ENCODE measurements at places on chromosomes 3 and 15.

GRCh38 chr3:74139648-74140047 is 474.8 kb downstream of the CNTN3 start:
- DNase-seq, result no peak

- DNase-seq, result no peak
Observed at GRCh38 chr3:153192327-153192726, 30.3 kb downstream of the RAP2B start.

DNA sequence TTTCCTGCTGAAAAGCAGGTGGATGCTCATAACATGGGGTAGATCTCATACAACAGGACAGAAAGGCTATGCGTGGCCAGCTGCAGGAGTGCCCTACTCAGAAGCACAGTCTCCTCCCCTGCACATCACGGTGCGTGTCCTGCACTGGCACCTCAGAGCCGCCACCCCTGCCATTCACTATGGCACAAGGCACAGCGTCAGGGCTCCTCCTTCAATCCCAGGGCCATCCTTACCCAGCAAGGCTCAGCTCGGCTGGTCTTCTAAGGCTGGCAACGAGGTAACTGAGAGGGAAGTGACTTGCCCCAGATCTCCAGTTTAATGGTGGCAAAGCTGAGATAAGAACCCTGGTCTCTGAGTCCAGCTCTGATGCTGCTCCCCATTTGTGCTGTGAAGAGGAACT is 97.1 kb downstream of the CPN2 start:
- no peak for DNase-seq

GRCh38 chr3:170257145-170257544 is 34.9 kb downstream of the PRKCI start:
- DNase-seq, result no peak

GRCh38 chr3:105278688-105279087 is 88.0 kb upstream of the ALCAM start:
- DNase-seq, result no peak

DNA sequence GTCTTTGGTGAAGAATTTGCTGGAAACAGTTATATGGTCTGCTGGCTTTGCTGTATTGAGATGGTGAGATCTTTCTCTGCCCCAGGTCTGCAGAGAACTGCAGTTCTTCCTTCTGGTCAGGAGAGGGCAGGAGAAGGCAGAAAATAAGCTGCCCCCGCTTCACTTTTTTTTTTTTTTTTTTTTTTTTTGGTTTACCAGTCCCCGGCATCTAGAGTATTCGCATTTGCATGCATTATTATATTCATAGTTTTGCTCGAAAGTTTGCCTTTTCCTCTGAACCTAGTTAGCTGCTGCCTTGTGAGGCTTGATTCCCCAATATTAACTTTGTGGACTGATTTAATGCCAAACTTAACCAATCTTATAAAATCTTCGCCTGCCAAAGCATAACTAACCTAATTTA is 10.6 kb upstream of the PARL start:
- DNase-seq, result no peak
